ENCODE measurements at places on chromosomes 2 and 18. TPM values are rescaled to one million over a fixed set of nuclear protein-coding genes. Genes with fewer than 3 reads are reported as not detected.
A peak's percentile ranks its signal among the peaks of the same experiment; 100 is the strongest.

DNA sequence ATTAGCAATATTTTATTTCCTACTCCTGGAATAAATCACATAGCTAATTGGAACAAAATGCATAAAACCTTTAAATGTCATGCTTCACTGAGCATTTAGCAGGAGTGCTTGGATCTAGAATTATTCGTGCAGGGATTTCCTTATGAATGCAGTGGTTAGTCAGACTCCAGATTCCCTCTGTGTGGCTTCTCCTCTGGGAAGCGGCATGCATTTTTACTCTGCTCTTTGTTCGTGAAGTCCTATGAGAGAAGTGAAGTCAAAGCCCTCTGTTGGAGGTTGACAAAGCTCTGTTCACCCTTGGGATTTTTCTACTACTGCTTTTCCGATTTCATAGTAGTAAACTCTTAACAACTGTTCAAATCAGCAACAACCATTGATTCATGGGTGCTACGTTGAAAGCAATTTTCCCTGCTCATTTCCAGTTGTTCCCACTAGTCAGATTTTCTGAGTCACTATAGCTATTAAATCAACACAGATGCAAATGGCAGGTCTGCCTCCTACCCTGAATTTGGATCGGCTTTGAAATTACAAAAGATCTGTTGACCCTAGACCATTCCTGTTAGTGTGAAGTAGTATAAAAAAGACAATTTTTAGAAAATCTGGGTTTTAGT, 461.7 kb downstream of the STK39 start:
- no peak for DNase-seq

DNA sequence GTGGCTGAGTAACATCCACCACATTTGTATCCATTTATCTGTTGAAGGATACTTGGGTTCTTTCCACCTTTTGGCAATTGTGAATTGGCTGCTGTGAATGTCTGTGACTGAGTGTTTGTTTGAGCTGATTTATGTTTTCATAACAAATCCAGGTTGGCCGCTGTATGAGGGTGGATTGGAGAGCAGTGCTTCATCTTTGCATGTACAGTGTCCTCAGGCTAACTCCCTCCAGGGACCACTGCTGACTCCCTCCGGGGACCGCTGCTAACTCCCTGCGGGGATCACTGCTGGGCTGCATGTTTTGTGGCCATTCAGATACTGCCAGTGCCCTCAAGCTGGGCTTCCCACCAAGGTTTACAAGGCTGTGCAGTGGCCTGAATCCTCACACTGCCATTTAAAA, 10.2 kb downstream of the BOK start:
- no peak for DNase-seq

DNA sequence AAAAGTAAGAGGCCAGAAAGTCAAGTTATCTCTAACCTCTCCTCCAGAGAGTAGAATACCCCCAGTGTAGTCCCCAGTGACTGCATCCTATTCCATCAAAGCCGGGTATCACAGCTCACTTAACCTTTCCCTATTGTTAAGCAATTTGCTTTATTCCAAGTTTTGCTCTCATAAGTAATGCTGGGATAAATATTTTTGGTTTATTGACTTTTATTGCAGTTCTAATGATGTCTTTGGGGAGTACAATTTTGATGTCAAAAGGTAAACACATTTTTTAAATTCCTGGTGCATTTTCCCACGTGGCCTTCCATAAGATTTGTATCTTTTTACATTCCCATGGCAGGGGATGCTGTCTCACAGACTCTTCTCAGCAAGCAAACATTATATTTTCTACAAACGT, 43.3 kb downstream of the CMPK2 start:
- DNase-seq, result no peak

GRCh38 chr2:120969613-120970355, 234.1 kb downstream of the GLI2 start:
- DNase-seq, result no peak

DNA sequence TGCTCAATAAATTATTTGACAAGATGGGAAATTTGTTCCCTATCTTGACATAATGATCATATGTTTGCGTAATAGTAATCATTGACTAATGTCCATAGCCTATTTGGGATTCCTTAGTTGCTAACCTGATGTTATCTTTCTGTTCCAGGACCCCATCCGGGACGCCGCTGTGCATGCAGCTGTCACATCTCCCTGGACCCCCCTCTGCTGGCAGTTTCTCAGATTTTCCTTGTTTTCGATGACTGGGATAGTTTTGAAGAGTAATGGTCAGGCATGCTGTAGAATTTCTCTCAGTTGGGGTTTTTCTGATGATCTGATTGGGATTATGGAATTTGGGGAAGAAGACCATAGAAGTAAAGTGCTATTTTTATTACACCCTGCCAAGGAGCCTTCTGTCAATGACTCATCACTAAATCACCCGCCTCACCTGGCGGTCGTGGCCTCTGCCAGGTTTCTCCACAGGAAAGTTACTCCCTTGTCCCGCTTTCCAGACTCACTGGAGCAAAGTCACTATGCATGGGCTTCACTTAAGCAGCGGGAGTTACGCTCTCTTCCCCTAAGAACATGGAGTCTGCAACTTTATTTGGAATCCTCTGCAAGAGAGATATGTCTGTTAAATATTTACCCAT, 19.9 kb upstream of the TMEM18 start:
- no peak for DNase-seq

GRCh38 chr2:171893824-171894611, at the start of gene SLC25A12:
Gene SLC25A12, minus strand, starts transcription at chr2:171894244. Its CDS starts 30 bp downstream, at chr2:171894214.
- peak; percentile 80 for DNase-seq

- no peak for DNase-seq
Observed at GRCh38 chr2:3476985-3477327, 42.4 kb downstream of the ADI1 start.

DNA sequence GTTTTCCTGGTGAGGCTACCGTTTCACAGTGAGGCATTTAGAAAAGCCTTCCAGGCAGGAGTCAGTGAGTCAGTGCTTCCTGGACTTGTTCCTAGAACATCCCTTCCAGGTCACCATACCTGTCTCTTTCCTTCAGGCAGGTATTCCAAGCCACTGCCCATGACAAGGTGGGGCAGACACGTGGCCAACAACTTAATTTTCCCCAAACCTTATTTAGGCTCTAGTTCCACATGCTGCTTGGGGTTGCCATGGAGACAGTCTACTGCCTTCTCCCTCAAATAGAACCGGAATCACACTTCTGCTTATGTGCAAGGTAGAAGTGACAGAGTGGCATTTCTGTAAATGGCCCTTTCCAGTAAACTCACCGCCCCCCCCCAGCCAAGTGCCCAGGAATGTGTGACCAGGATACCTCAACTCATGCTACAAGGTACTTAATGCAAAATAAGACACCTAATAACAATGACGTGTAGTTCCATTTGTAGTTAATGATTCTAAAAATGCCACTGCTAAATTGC, 258.3 kb downstream of the PRKCE start:
- DNase-seq, result no peak

- DNase-seq, result no peak
Observed at GRCh38 chr18:2112435-2113045, 458.8 kb downstream of the METTL4 start.

DNA sequence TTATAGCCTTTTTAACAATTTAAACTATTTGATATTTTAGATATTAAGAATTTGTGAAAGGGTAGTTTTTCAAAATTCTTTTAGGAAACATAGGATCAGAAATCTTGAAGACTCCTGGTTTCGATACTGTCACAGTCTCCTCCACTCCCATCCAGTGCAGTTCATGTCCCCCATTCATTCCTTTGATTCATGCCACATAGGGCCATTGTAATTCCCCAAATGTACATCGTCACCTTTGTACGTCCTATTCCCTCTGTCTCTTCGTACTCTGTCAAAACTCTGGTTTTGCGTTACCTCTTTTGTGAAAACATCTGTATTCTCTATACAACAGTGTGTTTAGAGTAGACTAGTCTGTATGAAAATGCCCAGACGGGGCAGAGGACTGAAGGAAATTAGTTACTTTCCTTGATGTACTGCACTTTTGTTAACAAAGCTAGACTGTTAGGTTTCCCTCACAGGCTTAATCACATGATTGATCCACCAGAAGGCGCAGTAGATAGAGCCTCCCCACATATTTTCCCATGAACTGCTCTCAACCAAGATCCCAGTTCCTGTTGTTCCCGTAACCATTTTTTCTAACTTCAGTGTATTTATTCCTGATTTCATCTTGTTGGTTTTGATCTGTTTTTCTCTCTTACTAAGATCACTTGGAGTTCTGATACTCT, 2.5 kb downstream of the MRPL35 start:
- DNase-seq, result no peak

- DNase-seq, result no peak
Observed at GRCh38 chr2:130373808-130374365, 18.0 kb downstream of the PTPN18 start.

Gene CIB4
- total RNA-seq, result not detected

Gene MAL
- total RNA-seq, result 1.6 TPM

Gene CNDP2
- 222 TPM for total RNA-seq

Gene KCNF1
- total RNA-seq, result 1.1 TPM

Gene SH3RF3
- 2.7 TPM for total RNA-seq
